ENCODE measurements at places on chromosomes 16 and 17. TPM values are rescaled to one million over a fixed set of nuclear protein-coding genes. Genes with fewer than 3 reads are reported as not detected.

Gene ASPA
- 1.7 TPM for total RNA-seq

Gene MT1X
- total RNA-seq, result 310 TPM

DNA sequence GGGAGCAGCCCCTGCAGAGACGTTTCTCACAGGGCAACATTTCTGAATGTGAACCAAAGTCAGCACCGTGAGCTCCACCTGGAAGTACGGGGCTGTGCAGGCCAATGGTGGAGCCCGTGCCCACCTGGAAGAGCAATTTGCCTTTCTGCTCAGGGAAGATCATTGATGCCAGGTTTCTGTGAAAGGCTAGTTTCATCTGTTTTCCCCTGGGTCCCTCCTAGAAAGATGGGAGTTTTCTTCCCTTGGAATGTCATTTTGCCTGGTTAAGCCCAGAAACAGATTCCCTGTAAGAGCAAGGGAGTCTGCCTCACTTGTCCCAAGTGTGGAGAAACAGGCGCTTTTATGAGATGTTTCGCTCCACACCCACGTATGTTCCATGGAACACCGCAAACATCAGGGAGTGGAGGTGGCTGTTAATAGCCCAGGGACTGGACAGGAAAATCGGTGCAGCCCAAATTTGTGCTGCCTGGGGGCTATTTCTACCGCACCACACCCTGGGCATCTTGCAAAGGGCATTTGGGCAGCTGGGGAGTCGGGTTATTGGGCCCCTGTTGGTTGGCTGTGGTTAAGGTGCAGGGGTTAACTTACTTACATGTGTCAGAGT, 2.6 kb downstream of the SLC6A4 start:
- H3K4me3 ChIP-seq, result no peak overlapping the region
- DNase-seq, result no peak
- no peak overlapping the region for H3K27ac ChIP-seq
- peaks cover 20% of the 10 kb centered on the region for H3K27me3 ChIP-seq
- H3K4me1 ChIP-seq, result peaks cover 18% of the 10 kb centered on the region

- H3K4me3 ChIP-seq, result no peak overlapping the region
- peak overlapping the region; percentile 68 for H3K27ac ChIP-seq
- H3K27me3 ChIP-seq, result no peaks in the 10 kb centered on the region
- no peak for DNase-seq
- peaks cover 24% of the 10 kb centered on the region for H3K4me1 ChIP-seq
Observed at GRCh38 chr17:64155751-64156544, 26.0 kb upstream of the ERN1 start.

Gene RDM1
- total RNA-seq, result not detected

Gene TRAPPC2L
- 27.7 TPM for total RNA-seq

Gene G6PC1
- 0.06 TPM for total RNA-seq

DNA sequence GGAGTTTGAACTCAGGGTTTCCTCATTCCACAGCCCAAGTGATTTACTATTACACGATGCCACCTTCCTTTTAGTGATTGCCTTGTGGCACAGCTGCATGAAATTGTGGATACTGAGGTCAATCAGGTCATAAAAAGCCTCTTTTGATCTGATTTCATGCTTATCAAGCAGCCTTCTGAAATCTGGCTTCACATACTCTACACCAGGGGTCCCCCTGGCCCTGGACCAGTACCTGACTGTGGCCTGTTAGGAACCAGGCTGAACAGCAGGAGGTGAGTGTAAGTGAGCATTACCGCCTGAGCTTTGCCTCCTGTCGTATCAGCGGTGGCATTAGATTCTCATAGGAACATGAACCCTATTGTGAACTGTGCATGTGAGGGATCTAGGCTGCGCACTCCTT, 13.8 kb downstream of the SLFN5 start:
- no peak for DNase-seq
- H3K4me3 ChIP-seq, result no peak overlapping the region
- H3K36me3 ChIP-seq, result peaks cover 10% of the 10 kb centered on the region
- peaks cover 52% of the 10 kb centered on the region for H3K4me1 ChIP-seq

Gene CAPNS2
- 0.32 TPM for total RNA-seq

DNA sequence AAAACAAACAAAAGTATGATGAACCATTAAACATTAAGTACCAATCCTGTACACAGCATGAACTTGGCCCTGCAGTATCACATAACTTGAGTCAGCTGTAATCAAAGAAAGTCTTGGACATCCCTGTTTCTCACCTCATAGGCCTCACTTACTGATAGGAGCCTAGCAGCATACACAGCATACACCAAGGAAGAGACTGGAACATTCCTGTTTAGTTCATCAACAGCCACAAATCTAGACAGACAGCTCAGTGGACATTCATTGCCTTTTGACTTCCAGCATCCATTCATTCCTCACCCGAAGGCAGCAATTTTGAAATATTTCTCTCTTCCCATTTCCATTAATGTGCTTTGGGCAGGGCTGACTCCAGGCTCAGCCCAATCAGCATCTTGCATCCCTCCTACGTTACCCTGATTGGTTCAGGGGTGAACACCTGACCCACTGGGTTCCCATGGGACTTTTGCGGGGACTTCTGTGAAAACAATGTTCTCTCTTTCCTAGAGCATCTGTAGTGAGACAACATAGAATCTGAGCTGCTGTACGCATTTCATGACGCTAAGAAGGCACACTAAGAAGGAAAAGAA, 336.7 kb upstream of the ZFHX3 start:
- no peaks in the 10 kb centered on the region for H3K36me3 ChIP-seq
- no peak for DNase-seq
- no peaks in the 10 kb centered on the region for H3K4me1 ChIP-seq
- H3K27me3 ChIP-seq, result no peaks in the 10 kb centered on the region
- no peak overlapping the region for H3K27ac ChIP-seq

GRCh38 chr17:4066210-4066609, 76.6 kb downstream of the ZZEF1 start:
- no peaks in the 10 kb centered on the region for H3K4me1 ChIP-seq
- no peak overlapping the region for H3K4me3 ChIP-seq
- H3K36me3 ChIP-seq, result peaks cover 76% of the 10 kb centered on the region
- no peak for DNase-seq
- H3K27ac ChIP-seq, result no peak overlapping the region
- no peaks in the 10 kb centered on the region for H3K27me3 ChIP-seq

Gene TMEM238L
- not detected for total RNA-seq

GRCh38 chr16:66834746-66835145, 4.0 kb upstream of the NAE1 start:
- H3K36me3 ChIP-seq, result no peaks in the 10 kb centered on the region
- H3K4me1 ChIP-seq, result peaks cover 8% of the 10 kb centered on the region
- DNase-seq, result no peak

Gene OR4D1
- not detected for total RNA-seq

Gene CACNA1H
- total RNA-seq, result 244 TPM

GRCh38 chr17:563616-564015, 151.0 kb downstream of the VPS53 start:
- H3K4me1 ChIP-seq, result peaks cover 23% of the 10 kb centered on the region
- H3K36me3 ChIP-seq, result peaks cover 20% of the 10 kb centered on the region
- H3K4me3 ChIP-seq, result no peak overlapping the region
- DNase-seq, result no peak
- H3K27ac ChIP-seq, result no peak overlapping the region

DNA sequence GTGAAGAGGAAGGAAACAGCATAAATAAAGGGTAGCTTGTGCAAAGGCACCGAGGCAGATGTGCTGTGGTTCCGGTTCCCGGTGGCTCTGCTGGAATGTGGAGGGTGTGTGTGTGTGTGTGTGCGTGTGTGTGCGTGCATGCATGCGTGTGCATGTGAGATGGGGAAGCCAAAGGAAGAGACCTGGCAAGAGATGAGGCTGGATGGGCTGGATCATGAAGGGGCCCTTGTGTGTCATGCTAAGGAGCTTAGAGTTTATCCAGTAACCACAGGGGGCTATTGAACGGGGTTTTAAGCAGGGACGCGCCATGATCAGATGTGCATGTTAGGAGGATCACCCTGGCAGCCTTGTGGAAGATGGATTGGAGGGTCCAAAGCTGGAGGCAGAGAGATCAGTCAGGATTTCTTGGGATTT, 8.3 kb downstream of the WSCD1 start:
- H3K4me3 ChIP-seq, result no peak overlapping the region
- no peak for DNase-seq
- H3K36me3 ChIP-seq, result no peaks in the 10 kb centered on the region

DNA sequence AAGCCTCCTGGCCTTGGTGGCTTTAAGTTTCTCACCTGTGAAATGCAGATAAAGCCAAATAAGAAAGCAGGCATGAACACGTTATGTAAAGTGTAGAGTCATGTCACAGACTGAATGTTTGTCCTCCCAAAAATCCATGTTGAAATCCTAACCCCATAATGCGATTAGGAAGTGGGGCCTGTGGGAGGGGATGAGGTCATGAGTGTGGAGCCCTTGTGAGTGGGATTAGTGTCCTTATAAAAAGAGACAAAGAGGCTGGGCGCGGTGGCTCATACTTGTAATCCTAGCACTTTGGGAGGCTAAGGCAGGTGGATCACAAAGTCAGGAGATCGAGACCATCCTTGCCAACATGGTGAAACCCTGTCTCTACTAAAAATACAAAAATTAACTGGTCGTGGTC, 19.5 kb upstream of the C16orf78 start:
- H3K4me3 ChIP-seq, result no peak overlapping the region
- no peaks in the 10 kb centered on the region for H3K36me3 ChIP-seq
- H3K27me3 ChIP-seq, result peaks cover 6% of the 10 kb centered on the region

Gene SPNS3
- 0.17 TPM for total RNA-seq

DNA sequence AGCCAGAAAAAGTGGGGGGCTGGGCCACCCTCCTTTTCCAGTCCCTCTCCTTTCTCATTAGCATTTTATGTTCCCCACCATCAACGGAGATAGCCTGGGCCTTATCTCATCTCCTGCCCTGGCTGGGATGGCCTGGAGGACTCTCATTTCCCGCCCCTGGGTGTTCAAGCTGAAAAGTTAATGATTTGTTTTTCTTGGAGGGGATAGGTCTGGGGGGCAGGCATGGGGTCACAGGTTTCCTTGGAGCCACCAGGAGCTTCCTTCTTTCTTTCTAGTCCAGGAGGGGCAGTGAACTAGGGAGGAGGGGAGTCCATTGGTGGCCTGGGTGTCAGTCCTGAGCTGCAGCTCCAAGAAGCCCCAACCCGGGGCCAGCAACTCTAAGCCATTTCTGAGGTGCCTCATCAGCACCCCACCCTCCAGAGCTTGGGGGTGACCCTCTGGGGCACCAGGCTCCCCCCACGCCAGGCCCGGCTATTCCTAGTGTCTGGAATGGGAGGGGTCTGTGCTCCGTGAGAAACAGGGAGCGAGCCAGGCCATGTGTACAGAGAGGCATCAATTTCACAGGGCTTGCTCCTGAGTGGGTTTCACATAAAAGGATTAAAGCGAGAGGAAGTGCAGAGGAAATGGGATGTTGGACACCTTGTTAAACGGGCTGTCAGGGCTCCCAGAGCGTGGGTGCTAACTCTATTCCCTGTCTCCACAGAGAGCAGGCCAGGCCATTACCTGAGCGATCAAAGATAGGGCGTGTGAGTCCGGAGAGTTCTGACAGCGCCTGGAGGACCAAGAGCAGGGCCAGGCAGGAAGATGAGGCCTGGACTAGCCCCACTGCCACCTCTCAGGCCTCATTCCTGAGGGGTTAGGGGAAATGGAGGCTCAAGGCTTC, 90.6 kb upstream of the LHX1 start:
- no peak overlapping the region for H3K4me3 ChIP-seq
- H3K27me3 ChIP-seq, result no peaks in the 10 kb centered on the region
- no peaks in the 10 kb centered on the region for H3K36me3 ChIP-seq
- no peaks in the 10 kb centered on the region for H3K4me1 ChIP-seq
- H3K27ac ChIP-seq, result no peak overlapping the region

GRCh38 chr17:75130059-75130631, 1.4 kb downstream of the NT5C start:
- peak overlapping the region; percentile 88 for H3K27ac ChIP-seq
- no peak for DNase-seq
- peaks cover 23% of the 10 kb centered on the region for H3K4me1 ChIP-seq
- H3K27me3 ChIP-seq, result no peaks in the 10 kb centered on the region
